ENCODE measurements at places on chromosomes 3 and 15. TPM values are rescaled to one million over a fixed set of nuclear protein-coding genes. Genes with fewer than 3 reads are reported as not detected.

The RTP4 gene
- total RNA-seq, result 4.4 TPM

The PYGO1 gene
- 9.7 TPM for total RNA-seq

The RRP9 gene
- total RNA-seq, result 29.0 TPM

The PIF1 gene
- 19.5 TPM for total RNA-seq

The TAMM41 gene
- total RNA-seq, result 9.9 TPM

The CDHR4 gene
- not detected for total RNA-seq

The AADACL2 gene
- total RNA-seq, result not detected

The SPATA12 gene
- total RNA-seq, result not detected

The CPNE4 gene
- not detected for total RNA-seq

The TP63 gene
- 16.7 TPM for total RNA-seq

The CCDC80 gene
- total RNA-seq, result 29.1 TPM
